SIG-M5 (cell line): ENCODE measurements at places on chromosomes 3 and 15.
A peak's percentile ranks its signal among the peaks of the same experiment; 100 is the strongest.

DNA sequence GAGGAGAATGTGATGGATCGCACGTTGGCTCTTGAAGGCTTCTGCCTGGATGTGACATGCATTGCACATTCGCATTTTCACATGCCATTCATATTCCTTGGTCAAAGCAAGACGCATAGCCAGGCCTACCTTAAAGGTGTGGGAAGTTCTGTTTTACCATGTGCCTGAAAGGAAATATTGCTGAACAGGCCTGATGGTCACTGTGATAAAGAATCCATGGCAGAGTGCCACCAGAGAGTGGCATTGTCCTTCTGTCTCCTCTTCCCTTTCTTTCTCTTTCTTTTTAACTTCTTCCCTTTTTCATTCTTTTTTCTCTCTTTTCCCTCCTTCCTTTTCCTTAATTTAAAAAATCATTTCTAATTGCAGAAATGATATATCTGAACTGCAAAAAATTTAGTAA lies 15.9 kb upstream of the MITF start:
- DNase-seq, result no peak

DNA sequence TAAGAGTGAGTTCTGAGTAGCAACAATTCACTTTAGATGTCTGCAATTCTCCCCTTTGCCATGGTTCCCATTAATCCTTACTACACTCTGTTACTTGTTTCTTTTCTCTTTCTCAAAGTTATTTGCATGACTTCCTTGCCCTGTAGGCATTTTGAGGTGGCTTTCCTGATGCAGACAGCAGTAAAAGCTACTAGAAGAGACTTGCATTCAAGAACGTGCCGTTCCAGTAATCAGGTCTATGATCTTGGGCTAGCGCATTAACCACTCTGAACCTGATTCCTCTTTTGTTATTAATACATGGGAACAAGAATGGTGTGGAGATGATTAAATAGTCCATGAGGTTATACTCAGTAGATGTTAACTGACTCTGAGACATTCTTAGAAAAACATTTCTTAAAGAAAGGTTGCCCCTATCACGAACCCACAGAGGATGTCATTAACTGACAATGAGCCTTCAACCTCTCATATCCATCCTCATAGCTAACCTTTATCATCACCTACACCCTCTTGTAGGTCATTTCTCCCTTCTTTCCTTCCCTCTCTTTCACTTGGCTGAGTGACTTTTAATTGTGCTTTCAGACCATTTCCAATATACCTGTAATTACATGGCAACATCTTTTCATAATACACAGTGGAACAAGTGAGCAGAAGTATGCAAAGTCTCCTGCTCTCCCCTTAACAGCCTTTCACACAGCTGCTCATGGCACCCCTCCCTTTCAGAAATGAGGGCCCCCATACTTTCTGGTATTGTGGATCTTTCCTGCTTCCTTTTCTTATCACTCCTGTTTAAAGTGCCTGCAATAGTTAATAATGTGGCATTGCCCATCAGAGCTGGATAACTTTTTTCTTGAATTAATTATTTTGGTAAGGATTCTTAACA lies 175.9 kb downstream of the CHST2 start:
- no peak for DNase-seq

- DNase-seq, result no peak
Observed at GRCh38 chr3:138332472-138333073, 2.9 kb upstream of the NME9 start.

GRCh38 chr3:183044547-183045229 lies 54.6 kb downstream of the MCCC1 start:
- no peak for DNase-seq

GRCh38 chr15:35606450-35606779 lies 60.5 kb upstream of the DPH6 start:
- no peak for DNase-seq

DNA sequence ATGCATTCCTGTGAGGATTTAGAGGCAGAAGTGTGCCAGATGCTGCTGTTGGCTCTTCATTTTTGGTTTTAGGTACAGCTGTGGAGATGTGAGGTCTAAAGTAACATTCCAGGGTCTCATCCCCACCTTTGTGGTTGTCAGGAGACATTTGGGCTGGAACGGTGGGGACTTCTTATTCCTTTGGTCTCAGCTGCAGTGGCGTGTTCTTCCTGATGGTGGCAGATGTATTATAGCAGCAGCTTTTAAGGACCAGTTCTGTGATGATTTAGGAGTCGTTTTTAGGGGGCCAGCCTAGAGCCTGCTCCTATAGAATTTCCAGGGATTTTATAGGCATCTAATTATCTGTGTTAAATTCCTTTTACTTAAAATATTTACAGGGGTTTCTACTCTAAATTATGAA lies 221.0 kb upstream of the EOMES start:
- DNase-seq, result no peak

DNA sequence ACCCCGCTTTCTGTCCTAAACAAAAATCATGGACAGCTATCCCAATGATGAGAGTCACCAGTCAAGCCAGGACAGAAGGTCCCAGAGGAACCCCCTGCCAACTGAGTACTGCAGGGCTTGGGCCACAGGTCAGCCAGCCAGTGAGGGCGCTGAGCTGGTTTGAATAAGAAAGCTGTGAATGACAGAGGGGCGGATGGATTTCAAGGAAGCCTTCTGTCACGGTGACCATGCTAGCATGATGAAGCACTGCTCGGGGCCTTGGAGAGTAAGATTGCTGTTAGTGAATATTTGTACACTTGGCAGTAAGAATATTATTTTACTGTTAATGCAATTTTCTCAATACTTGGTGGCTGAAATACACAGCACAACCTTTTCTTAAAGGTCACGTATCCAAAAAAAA lies 734.0 kb upstream of the NR2F2 start:
- no peak for DNase-seq

- DNase-seq, result peak; percentile 5
Observed at GRCh38 chr3:60856257-60857046, 394.8 kb downstream of the FHIT start.
